ENCODE measurements at places on chromosomes 6 and 20. TPM values are rescaled to one million over a fixed set of nuclear protein-coding genes. Genes with fewer than 3 reads are reported as not detected.

Gene DNPH1
- total RNA-seq = 34.1 TPM

Gene CYP24A1
- total RNA-seq = not detected

Gene TAPBP
- 85.1 TPM for total RNA-seq

Gene SMLR1
- total RNA-seq = not detected

Gene SLC22A3
- 1.1 TPM for total RNA-seq

Gene MGME1
- total RNA-seq = 12.0 TPM

Gene SMAP1
- 31.3 TPM for total RNA-seq

Gene SIM1
- not detected for total RNA-seq

Gene PRSS35
- 18.9 TPM for total RNA-seq
